ENCODE measurements at places on chromosomes 12 and 14.

DNA sequence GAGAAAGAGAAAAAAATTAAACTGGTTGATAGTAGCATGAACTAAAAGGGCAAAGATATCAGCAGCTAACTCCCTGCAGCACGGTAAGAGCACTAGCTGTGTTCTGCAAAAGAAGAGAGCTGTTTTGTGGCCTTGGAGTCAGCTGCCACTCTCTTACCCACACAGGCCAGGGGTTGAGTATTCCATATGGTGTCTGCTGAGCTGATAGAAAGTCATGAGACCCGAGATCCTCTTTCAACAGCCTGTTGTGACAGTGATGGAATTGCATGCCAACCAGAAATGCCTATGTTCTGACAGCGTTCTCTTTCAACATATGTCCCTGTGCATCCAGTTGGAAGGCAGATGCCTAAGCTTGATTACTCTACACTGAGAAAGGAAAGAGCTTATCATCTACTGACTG is 39.9 kb downstream of the TMTC1 start:
- DNase-seq: no peak

DNA sequence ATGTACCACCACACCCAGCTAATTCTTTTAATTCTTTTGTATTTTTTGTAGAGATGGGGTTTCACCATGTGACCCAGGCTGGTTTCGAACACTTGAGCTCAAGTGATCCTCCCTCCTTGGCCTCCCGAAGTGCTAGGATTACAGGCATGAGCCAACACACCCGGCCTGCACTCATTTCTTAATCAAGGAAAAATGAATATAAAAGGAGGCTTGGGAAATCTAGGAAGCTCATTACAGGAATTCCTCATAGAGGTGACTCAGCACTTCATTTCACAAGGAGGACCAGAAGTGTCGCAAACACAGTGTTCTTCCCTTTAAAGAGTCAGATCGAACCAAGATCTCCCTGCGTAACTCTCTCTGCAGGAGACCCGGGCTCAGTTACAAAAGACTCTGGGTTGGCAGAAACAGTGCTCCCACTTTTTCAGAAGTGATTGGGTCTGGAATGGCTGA is 30.3 kb downstream of the NFKBIA start:
- DNase-seq: peak; percentile 78

DNA sequence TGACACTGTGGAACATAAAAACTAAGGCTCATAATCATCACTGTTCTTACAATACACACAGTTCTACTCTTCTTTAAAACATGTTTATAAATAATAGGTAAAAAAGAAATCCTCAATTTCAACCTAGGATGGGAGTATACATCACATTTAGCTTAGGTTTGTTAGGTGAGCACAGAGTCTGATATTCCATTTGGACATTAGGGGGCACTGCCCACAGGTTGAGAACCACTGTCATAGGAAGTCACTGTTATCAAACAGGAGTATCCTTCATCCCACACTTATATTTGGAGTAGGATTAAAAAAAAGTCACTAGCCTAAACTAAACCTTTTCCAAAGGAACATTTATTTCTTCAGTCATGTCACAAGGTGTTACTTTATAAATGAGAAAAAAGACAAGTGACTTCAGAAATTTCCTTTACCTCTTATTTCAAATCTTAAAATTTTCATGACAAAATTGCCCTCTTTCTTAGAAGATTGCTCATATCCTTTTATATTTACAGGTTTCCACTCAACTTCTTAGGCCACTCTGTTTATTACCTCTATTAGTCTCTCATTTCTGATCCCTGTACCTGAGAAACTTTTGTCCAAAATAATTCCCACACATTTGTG is 240.6 kb downstream of the CPNE8 start:
- no peak for DNase-seq

DNA sequence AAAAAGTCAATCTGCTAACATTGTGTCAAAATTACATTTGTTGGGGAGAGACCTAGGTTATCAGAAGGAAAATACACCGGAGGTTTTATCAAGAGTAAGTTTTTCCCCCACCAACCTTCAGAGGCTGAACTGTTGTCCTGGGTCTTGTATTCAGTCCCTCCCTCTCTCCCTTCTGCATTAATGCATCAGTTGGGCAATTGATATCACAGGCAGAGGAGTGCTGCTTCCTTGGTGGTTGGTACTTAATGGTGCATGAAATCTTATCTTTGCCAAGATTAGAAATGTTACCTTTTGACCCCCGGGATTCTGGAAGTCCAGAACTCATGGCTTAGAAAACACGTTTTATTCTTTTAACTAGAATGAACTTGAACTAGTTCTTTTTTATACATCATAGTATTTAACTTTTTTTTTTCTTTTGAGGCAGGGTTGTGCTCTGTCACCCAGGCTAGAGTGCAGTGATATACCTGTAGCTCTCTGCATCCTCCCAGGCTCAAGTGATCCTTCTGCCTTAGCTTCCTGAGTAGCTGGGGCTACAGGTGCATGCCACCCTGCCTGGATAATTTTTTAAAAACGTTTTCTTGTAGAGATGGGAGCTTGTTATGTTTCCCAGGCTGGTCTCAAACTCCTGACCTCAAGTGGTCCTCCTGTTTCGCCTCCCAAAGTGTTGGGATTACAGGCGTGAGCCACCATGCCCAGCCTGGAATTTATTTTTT is 4.9 kb downstream of the PCBP2 start:
- DNase-seq: no peak

DNA sequence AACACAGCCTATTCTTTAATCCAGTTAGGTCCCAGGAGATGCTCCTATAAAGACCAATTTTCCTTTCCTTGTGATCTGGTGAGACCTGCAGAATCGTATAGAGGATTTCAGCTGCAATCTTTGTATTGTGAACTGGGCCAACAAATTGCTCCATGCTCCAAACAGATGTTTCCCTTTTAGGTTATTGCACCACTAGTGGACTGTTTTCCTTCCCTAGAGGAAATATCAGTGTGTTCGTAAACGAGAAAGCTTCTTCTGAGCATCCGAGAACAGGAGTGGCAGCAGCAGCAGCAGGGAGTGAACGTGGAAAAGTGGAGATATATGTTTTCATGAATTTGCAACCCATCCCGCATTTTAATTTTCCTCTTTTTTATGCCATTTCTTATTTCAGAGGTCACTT is 344.1 kb upstream of the PDE3A start:
- no peak for DNase-seq

DNA sequence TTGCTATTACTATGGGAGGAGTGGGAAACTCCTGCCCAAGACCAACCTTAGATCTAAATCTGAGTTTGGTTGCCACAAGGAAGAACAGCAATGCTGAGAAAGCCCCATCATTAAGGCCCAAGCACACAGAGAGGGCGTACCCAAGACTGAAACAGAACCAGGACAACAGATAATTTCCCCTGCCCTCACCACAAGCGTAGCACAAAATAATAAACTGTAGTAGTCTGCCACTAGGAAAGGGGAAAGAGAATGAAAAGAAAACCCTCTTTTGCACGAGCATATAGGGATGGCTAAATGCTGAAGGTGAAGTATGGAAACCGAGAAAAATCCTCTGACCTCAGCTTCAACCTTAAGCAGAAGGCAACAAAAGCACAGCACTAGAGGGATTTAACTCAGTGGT is 76.5 kb upstream of the DHRS4 start:
- no peak for DNase-seq

DNA sequence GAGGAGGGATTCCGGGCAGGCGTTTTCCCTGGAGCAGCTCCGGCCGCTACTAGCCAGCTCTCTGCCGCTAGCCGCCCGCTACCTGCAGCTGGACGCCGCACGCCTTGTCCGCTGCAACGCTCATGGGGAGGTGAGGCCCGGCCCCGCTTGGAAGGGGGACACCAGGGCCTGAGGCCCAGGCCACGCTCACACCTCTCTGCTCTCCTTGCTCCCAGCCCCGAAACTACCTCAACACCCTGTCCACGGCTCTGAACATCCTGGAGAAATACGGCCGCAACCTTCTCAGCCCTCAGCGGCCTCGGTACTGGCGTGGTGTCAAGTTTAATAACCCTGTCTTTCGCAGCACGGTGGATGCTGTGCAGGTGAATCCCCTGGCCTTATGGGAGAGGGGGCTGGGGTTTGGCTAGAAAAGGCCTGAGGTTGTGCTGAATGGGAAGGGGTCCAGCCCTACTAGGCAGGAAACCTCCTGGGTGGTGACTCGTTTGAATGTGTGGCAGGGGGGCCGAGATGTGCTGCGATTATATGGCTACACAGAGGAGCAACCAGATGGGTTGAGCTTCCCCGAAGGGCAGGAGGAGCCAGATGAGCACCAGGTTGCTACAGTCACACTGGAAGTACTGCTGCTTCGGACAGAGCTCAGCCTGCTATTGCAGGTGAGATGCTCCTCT is 597 bp downstream of the RNF31 start:
- DNase-seq: no peak

DNA sequence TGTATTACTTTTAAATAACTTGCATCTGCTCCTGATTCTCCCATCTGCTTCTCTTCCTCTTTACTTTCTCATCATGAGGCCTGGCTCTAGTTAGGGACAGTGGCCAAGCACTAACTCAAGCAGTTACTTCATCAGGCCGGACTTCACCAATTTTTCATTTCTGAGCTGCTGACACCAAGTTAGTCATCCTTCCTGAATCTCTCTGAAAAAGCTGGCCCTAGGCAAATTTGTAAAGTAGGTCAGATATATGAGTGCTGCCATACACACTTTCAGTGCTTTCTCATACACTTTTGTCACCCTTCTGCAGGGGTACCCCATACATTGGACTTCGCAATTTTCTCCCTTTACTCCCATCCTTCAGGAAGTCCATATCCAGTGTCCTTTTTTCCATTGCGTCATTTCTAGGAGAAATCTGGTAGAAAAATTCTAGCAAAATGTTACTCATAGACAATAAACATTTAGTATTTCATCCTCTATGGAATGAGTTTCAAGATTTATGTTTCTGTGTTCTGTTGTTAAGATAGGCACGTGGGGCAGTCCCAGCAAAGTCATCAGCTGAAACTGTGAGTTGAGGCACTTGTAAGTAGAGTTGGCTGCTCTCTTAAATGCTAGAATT is 276.8 kb upstream of the TMPO start:
- no peak for DNase-seq

GRCh38 chr12:11764837-11765236 is 115.4 kb downstream of the ETV6 start:
- DNase-seq: no peak

- no peak for DNase-seq
Measured at GRCh38 chr12:120847814-120848213, 56.3 kb downstream of the SPPL3 start.

DNA sequence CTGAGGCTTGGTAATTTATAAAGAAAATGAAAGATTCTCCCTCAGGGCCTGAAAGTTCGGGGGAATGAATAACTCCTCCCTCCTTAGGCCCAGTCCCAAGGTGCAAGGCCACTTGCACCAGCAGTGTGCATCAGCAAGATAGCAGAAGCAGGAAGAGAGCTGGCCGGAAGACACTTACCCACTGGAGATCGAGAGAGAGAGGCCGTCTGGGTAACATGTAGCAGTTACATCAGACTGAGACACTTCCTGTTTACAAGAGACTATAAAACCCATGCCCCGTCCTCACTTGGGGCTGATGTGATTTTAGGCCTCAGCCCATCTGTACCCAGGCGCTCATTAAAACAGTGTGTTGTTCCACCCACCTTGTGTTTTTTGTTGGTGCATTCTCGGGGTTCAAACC is 85.2 kb downstream of the TMTC3 start:
- DNase-seq: no peak

DNA sequence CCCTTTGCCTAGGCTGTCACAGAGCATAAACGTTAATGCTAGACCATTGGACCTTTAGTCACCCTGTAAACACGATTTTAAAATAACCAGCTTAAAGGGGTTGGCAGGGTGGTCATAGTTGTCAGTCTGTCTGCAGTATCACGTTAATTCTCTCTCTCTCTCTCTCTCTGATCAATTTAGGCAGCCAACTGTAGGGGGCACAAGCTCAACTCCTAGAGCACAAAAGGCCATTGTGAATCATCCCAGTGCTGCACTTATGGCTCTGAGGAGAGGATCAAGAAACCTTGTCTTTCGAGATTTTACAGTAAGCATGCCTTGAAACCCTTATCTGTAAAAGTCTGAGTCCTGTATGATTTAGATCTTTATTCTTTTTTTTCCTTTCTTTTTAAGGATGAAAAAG is 97.1 kb downstream of the SCAF11 start:
- no peak for DNase-seq

DNA sequence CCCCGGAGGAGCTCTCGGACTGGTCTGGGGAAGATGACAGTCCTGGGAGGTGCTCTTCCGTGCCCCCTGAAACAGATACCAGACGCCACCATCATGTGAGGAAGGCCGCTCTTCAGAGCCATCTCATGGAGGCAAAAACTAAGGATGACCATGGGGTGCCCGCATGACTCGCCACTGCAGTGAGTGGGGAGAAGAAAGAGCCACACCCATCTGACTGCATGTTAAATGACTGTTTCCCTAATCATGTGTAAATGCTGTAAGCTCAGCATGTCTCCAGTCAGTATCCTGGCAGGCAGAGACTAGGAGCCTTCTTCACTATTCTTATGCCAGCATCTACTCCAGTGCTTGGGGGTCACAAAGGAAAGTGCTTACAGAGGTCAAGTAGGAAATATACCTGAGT is 4.0 kb downstream of the STON2 start:
- no peak for DNase-seq

GRCh38 chr12:26651566-26652188 is 181.3 kb downstream of the ITPR2 start:
- DNase-seq: peak; percentile 47

GRCh38 chr12:109461846-109462756 is 15.0 kb downstream of the KCTD10 start:
- peak; percentile 80 for DNase-seq

- DNase-seq: no peak
Measured at GRCh38 chr12:41212625-41213024, 24.5 kb downstream of the PDZRN4 start.
